ENCODE measurements at places on chromosomes 6 and 20.

DNA sequence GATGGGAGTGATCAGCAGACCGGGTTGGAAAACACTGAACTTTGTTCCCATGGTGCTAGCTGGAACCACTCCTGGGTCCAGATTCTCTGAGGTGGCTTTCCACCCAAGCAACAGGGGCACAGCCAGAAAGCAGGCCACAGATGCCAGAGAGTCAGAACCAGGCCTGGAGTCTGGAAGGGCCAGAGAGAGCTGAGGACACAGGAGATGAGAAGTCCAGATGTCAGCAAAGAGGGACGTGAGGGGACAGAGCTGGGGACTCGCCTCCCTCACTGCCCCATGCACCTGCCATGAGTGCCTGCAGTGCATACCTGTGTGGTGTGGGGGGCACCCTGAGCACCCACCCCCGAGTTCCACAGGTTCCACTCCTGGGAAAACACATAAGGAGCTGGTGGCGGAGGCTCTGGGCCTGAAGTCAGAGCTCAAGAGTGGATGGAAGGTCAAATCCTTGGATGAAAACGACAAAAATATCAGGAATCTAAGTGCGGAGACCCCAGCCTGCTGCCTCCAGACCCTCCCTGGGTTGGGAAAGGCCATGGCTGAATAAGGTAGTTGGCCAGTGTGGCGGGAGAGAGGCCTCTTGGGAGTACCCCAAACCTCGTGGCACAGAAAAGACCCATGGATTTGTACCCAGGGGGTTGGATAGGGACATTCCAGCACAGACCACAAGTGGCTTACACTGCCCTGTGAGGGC lies 224.2 kb downstream of the SYNDIG1 start:
- no peak for DNase-seq

DNA sequence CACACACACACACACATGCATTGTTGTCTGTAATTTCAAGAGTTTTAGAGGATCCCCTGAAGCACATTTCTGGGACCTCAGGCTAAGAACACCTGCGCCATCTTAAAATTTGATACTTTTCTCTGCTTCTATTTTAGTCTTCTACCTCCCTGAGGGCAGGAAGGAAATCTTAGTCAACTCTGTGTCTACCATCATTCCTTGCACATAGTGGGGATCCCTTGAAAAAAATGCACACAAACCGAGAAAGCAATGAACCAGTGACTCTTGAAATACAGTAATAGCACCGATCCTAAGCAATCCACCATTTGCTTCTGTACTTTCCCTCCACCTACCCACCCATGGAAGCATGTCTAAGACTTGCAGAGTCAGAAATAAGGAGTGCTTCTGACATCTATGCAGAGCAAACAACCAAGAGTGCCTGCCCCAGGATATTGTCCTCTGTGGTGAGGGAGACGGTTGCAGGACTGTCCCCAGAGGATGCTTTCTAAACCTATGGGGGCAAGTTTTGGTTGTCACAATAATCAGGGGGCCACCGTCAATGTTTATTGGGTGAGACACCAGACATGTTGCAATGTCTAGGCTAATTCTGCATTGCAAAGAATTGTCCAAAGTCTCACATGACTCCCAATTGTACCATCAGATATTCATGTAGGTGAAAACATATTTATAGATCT lies 208.0 kb upstream of the TAB2 start:
- no peak for DNase-seq

DNA sequence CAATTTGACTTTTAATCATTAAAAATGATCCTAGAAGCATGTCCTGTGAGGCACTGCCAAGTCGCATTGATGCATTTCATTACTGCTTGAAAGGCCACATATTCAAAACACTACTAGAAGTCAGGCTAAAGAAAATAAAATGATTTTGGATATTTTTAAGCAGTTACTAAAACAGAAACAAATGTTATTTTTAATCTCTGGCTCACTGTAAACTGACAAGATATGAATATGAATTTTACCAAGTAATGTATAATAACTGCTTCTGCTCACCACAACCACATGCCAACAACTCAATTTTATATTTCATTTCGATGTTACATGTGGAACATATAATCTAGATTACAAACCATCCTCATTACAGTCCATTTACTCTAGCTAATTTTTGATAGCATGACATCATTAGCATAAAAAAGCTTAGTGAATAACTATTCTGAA lies 90.6 kb downstream of the ATXN1 start:
- DNase-seq, result no peak

GRCh38 chr6:39892490-39893129 lies 41.7 kb downstream of the MOCS1 start:
- peak; percentile 17 for DNase-seq

DNA sequence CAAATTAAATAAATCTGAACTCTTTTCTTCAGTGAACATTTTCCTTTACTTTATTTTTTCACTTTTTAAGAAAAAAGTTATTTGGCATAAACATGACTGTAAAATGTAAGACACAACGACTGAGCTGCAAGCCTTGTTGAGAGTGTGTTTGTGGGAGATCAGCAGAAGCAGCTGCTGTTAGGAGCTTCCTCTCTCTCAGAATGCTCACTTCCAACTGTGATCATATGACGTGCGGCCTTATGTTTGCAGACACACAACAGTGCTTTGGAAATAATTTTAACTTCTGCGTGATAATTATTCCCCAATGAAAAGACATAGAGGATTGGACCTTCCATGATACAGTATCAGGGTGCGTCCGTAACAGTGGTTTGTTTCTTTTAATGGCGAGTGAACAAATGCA lies 104.0 kb downstream of the ARHGAP18 start:
- DNase-seq, result no peak

- no peak for DNase-seq
Measured at GRCh38 chr6:44222486-44223318, 693 bp upstream of the SLC29A1 start.

DNA sequence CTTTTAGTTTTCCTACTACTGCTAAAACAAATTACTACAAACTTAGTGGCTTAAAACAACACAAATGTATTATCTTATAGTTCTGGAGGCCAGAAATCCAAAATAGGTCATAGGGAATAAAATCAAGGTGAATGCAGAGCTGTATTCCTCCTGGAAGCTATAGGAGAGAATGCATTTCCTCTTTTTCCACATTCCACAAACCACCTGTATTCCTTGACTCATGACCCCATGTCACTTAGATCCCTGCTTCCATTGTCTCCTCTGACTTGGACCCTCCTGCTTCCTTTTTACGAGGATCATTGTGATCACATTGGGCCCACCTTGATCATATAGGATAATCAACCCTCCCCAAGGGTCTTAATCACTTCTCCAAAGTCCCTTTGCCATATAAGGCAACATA lies 200.8 kb downstream of the KCNQ5 start:
- DNase-seq, result no peak

DNA sequence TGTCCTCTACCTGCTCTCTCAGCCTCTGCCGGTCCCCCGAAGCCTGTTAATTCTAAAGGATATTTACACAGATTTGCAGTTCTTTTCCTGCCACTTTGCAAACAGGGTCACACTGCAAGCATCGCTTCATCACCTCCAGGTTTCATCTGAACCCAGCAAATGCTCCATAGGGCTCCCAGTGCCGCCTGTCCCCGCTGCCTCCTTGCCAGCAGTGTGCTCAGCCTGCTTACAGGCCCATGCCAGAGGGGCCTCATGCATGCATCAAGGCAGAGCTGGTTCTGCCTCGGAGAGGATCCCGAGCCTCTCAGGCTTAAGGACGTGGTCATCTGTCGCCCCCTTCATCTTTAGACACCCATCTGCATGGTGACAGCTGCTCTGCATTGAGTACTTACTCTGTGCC lies 10.5 kb downstream of the SIRPA start:
- DNase-seq, result no peak
